ENCODE measurements at places on chromosomes 6 and 20.

DNA sequence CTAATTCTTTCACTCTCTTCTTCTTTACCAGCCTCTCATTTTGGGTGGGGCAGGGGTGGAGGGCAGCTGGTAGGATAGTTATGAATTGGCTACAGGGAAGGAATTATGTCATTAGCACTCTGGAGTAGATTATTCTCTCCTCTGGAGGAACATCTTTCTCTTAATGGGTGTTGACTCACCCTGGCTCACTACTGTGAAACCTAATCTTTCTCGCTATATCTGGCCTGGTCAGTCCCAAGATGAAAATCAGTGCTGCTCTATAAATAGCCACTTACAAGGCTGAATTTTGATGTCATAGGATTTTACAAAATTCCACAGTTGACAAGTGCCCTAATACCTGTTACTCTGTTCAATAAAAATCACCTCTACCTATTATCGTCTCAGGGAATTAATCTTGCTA lies 151.3 kb downstream of the COL9A1 start:
- DNase-seq = no peak

GRCh38 chr6:107509506-107509905 lies 19.6 kb downstream of the SOBP start:
- DNase-seq = no peak

DNA sequence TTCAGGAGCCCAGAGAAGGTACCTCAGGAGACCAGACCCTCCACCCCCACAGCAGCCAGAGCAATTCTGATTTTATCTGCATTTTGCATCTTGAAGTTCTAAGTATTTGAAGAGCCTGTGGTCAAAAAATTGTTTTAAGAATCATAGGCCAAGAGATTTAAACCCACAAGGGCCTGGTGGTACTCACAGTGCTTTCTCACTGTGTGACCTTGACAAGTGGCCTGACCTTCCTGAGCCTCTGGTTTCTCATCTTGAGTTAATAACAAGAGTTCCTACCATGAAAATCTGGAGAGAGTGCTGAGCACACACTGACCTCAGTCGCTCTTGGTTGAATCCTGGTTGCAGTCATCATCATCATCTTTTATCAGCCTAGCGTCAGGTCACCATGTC lies 45.4 kb upstream of the ID1 start:
- DNase-seq = no peak

GRCh38 chr6:72849346-72849745 lies 227.5 kb downstream of the KCNQ5 start:
- no peak for DNase-seq

GRCh38 chr6:143301188-143301587 lies 149.3 kb downstream of the ADAT2 start:
- DNase-seq = no peak

GRCh38 chr6:111250791-111251354 lies 163.6 kb downstream of the SLC16A10 start:
- DNase-seq = no peak

- no peak for DNase-seq
Measured at GRCh38 chr6:108159981-108160380, 5.8 kb upstream of the NR2E1 start.

GRCh38 chr6:31479151-31479932 lies 18.6 kb upstream of the MICB start:
- no peak for DNase-seq

- no peak for DNase-seq
Measured at GRCh38 chr6:130928158-130928912, 101.1 kb downstream of the SMLR1 start.

DNA sequence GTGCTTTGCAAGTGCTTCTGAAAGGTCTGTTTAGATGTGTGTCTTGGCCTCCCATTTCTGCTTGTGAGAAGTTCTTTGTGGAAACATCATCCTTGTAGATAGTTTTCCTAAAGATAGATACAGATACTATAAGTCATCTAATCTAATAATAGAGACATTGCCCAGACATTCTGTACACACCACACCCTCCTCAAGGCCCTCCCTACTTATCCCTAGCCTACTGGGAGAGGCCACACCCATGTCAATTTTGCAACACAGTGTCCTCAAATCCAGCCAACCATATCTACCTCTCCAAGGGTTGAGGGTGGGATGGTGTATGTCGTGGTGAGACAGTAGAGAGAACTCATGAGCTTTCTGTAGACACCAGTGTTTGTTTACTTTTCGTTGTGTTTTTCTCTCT lies 6.2 kb downstream of the KDM1B start:
- DNase-seq = no peak

DNA sequence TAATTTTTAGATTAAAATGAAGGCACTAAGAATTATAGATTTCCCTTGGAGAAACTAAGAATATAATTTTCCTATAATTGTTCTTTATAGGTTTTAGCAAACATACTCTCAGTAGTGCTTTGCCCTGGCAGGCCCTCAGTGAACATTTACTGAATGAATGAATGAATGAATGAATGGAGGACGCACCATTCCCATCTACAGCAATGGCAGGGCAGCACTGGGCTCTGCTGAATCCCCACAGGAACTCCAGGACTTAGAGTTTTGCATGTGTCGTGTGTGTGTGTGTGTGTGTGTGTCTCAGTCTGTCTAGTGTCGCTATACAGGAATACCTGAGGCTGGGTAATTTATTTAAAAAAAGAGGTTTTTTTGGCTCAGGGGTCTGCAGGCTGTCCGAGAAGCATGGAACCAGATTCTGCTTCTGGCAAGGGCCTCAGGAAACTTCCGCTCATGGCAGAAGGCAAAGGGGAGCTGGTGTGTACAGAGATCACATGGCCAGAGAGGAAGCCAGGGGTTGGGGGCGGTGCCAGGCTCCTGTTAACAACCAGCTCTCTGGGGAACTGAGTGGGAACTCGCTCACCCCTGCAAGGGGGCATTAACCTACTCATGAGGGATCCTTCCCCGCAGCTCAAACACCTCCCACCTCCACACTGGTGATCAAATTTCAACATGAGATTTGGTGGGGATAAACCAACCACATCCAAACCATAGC lies 20.1 kb downstream of the RNASET2 start:
- DNase-seq = no peak

- DNase-seq = no peak
Measured at GRCh38 chr6:73006146-73006545, 219.2 kb downstream of the KHDC1L start.

DNA sequence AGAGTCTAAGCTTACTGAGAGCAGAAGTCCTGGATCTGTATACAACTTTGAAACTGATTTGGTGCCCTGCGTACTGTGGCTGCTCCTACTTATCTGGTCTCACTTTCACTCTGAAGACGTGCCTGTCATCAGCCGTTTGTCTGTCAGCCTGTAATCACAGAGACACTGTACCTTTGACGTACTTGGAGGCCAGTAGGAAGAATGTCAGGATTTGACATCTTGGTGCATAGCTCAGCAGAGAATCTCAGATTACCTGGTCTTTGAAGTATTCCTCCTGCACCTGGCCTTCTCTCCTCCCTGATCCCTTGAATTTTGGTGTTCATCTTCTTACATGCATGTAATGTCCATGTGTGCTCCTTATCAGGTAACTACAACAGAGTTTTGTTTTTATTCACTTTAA lies 37.7 kb downstream of the DSE start:
- DNase-seq = no peak

DNA sequence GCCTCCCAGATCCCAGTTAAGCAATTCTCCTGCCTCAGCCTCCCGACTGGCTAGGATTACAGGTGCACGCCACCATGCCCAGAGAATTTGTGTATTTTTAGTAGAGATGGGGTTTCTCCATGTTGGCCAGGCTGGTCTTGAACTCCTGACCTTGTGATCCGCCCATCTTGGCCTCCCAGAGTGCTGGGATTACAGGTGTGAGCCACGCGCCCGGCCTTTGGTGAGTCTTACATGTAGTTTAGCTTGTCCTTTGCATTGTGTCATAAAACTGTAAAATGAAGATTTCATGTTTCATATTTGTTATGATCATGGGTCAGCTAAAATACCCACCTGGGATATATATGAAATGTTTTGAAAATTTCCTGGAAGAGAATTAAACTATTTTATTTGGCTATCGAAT lies 183.5 kb downstream of the SASH1 start:
- DNase-seq = no peak

- no peak for DNase-seq
Measured at GRCh38 chr6:111533087-111533784, 50.2 kb upstream of the REV3L start.
